AG04450 (cell line): ENCODE measurements at places on chromosomes 12 and 14.

DNA sequence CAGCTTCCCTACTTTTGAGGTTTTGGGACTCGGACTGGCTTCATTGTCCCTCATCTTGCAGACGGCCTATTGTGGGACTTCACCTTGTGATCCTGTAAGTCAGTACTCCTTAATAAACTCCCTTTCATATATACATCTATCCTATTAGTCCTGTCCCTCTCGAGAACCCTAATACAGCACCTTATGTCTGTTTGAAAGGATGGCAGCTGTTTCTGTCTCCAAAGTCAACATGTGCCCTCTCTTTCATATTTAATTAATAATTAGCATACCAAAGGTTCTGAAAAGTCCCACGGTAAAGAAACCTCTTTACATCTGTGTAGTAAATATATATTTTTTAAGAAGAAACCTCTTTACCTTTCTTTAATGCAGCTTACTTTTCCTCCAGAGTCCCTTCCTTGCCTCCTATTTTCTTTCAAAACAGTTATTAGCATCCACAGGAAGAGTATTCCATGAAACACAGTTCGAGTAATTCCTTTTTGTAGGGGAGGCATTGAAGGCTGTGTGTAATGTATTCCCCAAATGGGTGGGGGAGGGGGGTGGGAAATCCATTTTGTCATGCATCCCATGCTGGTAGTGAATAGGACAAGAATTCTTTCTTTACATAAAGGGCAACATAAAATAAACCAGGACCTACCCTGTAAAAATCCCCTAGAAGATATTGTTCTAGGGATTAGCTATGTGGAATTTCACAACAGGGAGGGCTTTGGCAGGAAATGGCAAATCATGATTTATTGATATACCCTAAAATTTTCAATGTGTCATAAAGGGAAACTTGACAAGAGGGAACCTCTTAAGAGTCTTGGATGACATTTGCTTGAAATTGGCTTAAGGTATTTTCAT is 241.5 kb downstream of the SUDS3 start:
- DNase-seq, result no peak

GRCh38 chr12:51538599-51538998 is 52.4 kb upstream of the SCN8A start:
- DNase-seq, result no peak

DNA sequence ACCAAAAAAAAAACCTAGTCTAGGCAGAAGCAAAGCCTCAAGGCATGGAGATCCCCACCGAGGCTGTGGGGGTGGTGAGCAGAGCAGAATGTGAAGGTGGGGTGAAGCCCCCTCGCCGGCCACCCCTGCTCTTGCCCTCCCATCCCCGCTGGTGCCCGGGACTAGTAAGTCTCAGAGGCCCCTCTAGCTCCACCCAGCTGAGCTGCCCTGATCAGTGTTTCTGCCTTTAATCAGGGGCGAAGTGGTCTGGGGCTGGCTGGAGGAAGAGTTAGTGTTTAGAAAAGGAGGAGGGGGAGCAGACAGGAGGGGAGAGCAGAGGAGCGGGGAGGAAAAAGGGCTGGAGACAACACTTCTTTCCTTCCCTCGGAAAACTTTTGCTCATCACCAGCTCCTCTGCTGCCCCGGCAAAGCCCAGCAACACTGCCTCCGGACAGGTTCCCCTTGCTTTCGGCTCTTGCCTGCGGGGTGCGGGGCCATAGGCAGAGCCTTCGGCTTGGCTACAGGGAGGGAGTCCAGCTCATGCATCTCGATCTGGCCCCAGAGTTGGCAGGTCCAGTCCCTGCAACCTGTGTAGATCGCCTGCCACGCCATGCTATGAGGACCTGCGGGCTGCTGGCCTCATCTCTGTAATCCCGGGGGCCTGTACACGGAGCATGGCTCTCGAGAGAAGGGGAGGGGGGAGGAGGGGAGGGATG is 3.4 kb upstream of the DLK1 start:
- DNase-seq, result no peak

DNA sequence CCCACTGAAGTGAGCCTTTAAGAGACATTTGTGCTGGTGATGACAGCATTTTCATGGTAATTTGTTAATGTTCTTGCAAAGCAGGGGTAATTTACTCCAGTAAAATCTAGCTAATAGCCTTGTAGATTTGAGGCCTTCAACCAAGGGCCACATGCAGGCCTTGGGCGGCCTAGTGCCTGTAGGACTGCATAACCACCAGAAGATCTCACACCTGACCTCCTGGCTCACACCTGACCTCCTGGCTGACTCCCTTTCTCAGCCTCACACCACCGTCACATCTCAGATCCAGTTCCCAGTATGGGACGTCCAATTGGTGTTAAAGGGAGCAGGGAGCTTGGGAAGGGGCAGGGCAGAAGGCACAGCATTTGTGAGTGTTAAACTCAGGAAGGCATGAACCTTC is 26.9 kb downstream of the C12orf42 start:
- no peak for DNase-seq

- no peak for DNase-seq
Measured at GRCh38 chr14:55540847-55541773, 38.9 kb upstream of the KTN1 start.

- DNase-seq, result no peak
Measured at GRCh38 chr12:129607756-129608155, 296.1 kb downstream of the TMEM132D start.

GRCh38 chr14:54502602-54503001 is 7.1 kb upstream of the CGRRF1 start:
- DNase-seq, result no peak

GRCh38 chr12:26187014-26187798 is 8.2 kb upstream of the SSPN start:
- DNase-seq, result no peak

DNA sequence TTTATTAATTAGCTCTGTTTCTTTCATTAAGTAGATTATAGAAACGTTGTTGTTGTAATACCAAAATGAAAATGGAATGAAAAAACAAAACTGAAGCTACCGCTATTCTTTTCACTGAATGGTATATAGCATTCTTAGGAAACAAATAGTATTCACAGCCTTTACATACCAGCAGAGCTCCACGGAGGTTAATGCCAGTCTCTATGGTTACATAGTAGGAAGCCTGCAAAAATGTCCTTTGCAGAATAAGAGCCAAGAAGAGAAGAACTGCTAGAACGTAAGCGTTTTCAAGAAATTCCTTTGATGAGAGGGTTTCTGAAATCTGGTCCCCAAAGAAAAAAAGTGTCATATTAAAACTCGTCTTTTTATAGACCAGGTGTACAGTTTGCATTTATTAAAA is 30.6 kb downstream of the ABCC9 start:
- no peak for DNase-seq

- DNase-seq, result no peak
Measured at GRCh38 chr14:99431986-99432385, 48.7 kb downstream of the SETD3 start.

GRCh38 chr14:88681755-88682494 is 110.8 kb downstream of the EML5 start:
- no peak for DNase-seq

DNA sequence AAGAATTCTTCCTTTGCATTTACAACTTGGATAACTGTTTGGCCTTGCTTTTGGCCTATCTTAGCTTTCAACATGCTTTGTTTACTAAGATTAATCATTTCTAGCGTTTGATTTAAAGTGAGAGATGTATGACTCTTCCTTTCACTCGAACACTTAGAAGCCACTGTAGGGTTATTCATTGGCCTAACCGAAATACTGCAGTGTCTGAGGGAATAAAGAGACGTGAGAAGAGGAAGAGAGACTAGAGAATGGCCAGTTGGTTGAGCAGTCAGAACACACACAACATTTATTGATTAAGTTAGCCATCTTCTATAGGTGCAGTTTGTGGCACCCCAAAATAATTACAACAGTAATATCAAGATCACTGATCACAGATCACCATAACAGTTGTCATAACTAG is 62.3 kb upstream of the CCDC175 start:
- no peak for DNase-seq

DNA sequence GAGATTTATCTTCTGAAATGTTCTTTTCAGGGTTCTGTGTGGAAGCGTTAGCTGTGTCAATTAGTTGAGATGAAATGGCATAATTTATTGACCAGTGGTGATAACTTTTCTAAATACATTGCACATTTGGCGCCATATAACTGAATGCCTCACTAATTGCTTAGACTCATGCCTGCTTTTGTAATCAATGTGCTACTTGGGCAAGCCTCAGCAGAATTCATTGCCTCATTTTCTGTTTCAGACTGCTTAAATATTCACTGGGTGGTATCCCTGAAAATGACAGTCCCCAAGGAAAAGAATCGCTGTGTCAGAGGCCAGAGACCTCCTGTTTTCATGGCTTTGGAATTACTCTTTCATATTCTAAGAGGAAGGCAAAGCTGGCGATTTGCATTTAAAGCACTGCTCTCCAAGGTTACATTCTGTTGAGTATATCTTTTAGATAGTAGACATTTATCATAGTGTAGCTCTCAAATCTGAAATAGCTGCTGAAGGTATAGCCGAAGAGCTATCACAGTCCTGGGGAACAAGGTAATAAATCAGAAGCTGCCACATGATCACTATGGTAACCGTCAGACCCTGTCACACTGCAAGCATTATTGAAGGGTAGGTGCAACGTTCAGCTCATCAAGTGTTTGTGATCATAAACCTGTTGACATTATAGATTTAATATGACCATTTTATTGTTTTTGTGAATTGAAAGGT is 297.3 kb upstream of the E2F7 start:
- DNase-seq, result no peak

DNA sequence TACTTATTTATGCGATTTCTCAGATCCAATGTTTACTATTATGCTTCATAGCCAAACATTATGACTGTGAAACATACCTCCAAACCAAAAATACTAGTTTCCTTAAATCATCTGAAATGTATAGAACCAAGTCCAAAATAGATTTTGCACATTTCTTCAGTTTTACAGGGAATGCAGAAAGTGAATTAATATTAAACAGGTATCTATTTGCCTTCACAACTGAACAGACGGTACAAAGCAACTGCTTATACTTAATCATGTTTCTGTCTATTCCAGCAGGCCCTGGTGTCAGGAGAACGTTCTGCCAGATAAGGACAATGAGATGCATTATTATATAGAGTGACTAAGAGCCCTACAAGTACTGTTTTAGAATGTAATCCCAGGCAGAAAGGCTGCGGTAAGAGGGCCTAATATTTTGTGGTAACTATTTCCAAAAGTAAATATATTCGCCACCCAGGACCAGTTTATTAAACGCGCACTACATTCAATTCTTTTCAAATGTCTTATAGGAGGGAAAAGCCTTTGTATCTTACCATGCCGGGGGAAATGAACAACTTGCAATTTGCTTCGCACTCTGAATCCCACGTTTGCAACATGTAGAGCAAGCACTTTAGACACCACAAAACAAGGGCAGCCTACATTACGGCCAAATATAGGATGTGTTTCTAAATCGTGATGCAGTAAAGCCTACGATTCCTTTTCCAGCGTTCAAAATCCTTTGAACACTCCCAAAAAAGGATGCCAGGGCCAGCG is 1.5 kb downstream of the CORO1C start:
- DNase-seq, result no peak

DNA sequence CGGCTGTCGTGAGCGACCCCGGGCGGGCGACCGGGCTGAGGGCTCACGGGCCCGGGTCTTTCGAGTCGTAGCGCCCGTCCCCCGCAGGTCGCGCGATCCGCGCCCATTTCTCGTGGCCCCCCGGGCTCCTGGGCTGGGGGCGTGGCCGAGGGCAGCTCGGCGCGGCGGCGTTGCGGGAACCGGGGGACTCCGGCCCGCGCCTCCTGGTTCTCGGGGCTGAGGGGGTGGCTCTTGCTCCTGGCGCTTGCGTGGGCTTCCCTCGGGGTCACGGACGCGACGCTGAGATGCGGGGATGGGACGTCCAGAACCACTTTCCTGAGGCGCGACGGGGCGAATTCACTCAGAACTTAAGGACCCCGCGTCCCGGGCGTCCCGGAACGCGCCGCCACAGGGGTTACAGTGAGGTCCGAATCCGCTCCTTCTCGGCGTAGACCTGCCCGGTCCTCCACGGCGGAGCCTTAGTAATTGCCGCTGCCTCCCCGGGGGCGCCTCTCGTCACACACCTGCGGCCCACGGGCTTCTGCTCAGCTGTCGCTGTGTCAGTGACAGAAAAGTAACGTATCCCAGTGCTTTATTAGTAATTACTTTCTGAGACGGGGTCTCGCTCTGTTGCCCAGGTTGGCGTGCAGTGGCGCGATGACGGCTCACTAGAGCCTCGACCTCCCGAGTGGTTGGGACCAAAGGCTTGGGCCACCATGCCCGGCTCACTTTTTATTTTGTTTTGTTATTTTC is 606 bp downstream of the EP400 start:
- no peak for DNase-seq

- DNase-seq, result peak; percentile 2
Measured at GRCh38 chr12:98238515-98239130, 276.8 kb upstream of the TMPO start.

DNA sequence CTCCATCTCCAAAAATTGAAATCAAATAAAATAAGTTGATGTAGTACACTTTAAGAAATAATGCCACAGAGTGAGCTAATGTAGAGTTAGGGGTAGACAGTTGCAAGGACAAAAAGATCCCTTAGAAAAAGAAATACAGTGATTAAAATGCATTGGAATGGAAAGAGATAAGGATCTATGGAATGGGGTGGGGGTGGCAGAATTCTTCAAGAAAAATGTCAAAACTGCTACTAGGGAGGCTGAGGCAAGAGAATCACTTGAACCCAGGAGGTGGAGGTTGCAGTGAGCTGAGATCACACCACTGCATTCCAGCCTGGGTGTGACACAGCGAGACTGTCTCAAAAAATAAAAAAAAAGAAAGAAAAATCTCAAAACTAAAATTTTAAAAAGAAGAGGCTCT is 6.5 kb downstream of the OLR1 start:
- no peak for DNase-seq

GRCh38 chr14:60509438-60510253 is 700 bp downstream of the SIX6 start:
- DNase-seq, result no peak

- DNase-seq, result no peak
Measured at GRCh38 chr12:93181409-93181965, 196.2 kb upstream of the NUDT4 start.

GRCh38 chr12:130166306-130166705 is 4.0 kb downstream of the FZD10 start:
- DNase-seq, result no peak

DNA sequence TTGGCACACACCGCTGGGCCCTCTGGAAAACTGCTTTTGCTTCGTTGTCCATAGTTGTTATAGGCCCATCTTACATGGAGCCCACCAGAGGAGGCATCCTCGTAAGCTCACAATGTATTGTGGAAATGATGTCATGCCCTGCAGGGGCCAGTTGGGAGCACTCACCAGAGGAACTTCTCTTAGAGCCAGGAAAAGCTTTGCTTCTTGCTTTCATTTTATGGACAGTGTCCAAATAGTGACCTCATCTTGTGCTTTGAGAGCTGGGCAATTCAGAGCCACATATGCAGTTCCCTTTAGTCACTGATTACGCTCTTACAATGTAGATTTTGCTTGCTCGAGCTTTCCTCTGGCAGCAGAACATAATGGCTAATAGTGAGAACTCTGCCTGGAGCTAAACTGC is 275.6 kb downstream of the AACS start:
- DNase-seq, result no peak

DNA sequence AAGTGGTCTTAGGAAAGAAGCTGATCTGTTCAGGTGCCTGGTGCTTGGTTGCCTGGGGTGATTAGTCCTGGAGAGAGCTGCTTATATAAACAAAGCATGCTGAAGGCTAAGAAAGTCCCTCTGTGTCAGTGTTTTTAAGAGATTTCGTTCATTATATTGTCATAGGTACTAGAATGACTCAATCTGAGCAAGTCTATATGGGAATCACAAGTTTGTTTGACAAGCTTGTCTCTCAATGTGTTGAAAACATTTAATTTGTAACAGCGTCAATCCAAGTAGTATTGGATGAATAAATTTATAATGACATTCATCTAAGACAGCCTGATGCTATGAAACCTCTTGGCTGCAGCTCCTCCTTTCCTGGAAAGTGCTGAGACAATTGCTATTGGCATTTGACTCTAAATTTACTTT is 256.3 kb downstream of the TMTC2 start:
- no peak for DNase-seq
